Activated CD4-positive, CD25-positive, alpha-beta regulatory T cell treated with anti-CD3 and anti-CD28 coated beads, Interleukin-2, amount 50 U/mL, for 24 hours (primary cell): ENCODE measurements at places on chromosomes 2 and 18.

- no peak for ATAC-seq
Measured at GRCh38 chr2:61193670-61194561, 31.9 kb downstream of the C2orf74 start.

DNA sequence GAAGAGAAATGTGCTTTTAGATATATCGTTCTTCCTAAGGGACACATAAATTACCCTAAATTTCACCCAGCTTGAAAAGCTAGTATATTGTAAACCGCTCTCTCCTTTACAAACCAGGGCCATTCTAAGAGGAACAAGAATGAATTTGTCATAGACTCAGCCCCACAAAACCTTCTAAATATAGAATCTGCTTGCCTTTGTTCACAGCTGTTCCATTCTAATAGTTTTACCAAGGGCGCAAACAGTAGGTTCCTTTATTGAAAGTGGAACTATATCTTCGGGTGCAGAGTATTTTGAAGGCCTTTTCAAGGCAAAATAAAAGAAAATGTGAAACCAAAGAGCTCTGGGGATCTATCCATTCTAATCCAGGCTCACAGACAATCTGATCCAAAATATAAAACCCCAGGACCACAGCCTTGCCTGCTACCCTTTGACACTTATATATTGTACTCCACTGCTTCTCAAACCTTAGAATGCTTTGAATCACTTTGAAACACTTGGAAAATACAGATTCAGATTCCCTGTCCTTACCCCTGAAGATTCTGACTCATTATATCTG, 316.8 kb downstream of the PAX3 start:
- ATAC-seq, result no peak

DNA sequence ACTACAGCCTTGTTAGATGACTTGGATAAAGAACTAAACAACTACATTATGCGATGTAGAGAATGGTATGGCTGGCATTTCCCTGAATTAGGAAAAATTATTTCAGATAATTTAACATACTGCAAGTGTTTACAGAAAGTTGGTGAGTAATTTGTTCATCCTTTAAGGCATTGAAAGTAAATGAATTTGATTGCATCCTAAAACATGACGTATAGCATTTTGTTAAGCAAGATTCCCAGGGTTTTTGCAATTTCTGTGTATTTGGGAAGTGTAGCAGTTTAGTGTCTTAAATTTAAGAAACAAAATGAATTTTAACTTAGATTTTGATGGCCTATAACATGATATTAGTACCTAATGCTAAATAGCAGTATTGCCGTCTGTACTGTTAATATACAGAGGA, 24.8 kb downstream of the NOP58 start:
- ATAC-seq, result no peak

DNA sequence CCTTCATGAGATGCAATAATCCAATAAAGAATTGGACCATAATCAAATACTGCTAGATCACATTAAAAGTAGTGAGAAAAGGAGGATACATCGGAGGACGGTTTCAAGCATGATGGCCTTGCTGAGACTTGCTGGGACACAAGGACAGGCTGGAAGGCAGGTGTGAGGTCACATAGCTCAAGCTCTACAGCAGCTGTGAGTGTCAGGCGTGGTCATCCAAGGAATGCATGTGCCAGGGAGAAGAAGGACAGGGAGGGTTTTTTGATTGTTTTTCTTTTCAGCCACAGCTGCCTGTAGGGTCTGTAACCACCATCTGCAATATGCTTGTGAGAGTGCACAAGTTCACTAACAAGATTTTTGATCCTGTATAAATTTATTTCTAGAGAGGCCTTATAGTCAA, 57.6 kb downstream of the BMP10 start:
- no peak for ATAC-seq

GRCh38 chr18:52979892-52980291, 639.9 kb downstream of the DCC start:
- no peak for ATAC-seq

- no peak for ATAC-seq
Measured at GRCh38 chr2:37447446-37447845, 103.0 kb downstream of the QPCT start.

DNA sequence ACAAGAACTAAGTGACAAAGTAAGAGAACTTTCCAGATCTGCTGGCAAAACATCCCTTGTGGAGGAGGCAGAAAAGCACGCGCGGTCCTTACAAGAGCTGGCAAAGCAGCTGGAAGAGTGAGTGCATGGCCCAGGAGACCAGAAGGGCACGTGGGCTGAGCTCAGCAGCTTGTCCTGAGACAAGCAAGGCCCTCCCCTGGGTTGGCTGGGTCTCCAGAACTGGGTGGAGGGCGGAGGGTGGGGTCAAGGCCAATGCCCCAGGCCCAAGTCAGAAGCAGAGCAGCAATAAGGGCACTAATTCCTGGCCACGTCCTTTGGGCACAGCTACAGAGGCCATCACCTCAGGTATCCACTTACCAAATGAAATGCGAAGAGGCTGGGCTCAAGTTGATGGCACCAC, 110.6 kb upstream of the TTC39C start:
- no peak for ATAC-seq

GRCh38 chr2:143787674-143788073, 658.5 kb downstream of the ARHGAP15 start:
- ATAC-seq, result no peak

GRCh38 chr2:231568098-231568784, 24.4 kb upstream of the TEX44 start:
- ATAC-seq, result no peak

GRCh38 chr2:44635725-44636124, 274.0 kb downstream of the CAMKMT start:
- no peak for ATAC-seq

DNA sequence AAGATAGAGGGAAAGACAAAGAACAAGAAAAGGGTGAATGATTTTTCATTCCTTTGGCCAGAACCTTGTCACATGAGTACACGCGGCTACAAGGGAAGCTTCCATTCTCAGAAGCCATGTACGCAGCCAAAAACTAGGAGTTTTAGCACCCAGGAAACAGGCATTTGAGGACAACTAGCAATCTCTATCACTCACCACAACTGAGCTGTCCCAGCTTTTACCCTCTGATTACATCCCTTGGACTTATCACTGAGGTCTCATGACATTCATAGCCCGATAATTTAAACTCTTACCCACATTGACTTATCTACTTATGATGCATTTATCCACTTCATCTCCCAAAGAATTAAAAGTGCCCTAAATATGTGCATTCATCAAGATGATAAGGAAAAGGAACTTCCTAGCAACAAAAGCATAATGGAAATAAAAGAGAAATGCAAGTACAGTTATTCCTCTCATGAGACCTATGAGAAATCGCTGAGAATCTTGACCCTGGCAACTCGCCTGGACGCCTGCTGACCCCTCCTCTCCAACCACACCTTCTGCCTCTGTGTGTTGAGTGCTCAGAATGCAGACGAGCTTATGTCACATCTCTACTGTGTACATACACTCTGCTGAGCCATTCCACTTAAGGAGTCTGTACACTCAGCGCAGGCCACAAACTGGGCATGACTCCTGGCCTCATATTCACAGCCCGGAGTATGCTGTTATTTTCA, 28.7 kb upstream of the MFSD6 start:
- no peak for ATAC-seq

DNA sequence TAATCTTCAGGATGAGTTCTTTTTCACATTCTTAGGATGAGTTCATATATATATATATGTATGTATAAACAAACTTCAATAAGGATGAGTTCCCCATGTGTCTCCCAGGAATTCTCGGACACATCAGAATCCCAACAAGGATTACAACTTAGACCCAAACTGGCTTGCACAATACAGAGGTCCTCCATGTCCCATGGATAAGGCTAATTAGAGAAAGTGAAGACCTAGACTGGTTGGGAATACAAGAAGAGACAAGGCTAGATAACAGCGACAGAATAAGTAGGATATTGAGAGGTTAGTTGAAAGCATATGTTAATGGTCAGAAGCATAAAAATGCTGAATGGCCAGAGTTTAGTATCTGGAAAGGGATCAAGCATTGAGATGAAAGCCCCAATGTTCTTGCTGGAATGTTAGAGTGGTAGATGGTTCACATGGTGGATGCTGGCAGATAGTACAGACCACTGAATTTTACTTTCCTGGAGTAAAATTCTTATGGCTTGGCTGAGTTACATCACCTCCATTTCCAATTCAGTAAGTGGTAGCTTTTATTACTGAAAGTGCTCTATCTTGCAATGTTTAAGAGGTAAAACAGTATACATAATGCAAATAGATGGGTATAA, 154.9 kb upstream of the EPHA4 start:
- no peak for ATAC-seq

DNA sequence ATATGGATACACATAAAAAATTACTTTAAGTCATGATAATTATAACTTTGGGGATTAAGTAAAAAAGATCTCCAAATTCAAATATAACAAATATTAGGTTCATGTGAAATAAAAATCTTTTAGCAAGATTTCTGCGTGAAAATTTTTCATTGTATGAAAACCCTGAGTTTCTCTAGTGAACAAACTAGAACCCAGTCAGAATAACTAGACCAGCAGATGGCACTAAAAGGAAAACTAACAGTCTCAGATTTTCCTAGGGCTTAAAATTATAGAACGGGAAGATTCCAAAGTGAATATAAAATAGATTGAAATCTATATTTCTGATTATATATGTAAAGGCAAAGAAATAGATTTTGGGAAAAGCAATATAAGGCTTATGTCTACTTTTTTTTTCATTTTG, 43.3 kb downstream of the TMEM200C start:
- ATAC-seq, result no peak

GRCh38 chr2:172931256-172931894, 144.3 kb upstream of the MAP3K20 start:
- no peak for ATAC-seq

DNA sequence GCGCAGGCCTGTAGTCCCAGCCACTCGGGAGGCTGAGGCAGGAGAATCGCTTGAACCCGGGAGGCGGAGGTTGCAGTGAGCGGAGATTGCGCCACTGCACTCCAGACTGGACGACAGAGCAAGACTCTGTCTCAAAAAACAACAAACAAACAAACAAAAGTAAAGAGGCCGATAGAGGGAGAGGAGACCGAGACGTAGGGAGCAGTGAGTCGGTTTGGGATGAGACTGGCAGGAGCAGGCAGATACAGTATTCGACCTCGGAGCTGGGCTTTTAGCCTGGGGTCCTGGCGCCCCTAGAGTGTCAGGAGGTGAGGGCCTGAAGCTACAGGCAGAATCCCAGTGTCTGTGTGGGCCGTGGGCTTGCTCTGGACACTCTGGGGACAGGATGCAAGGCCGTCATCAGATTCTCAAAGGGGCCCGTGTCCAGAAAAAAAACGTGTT, 51.2 kb downstream of the SLC4A1AP start:
- no peak for ATAC-seq

- no peak for ATAC-seq
Measured at GRCh38 chr18:37546651-37547050, 18.9 kb downstream of the CELF4 start.

GRCh38 chr2:146370826-146371225, 1474.0 kb upstream of the ACVR2A start:
- no peak for ATAC-seq

- ATAC-seq, result peak; percentile 87
Measured at GRCh38 chr18:9913526-9914333, at the start of gene VAPA. TSS of gene VAPA (plus strand) at chr18:9914016. CDS start at chr18:9914257, 241 bp downstream.

DNA sequence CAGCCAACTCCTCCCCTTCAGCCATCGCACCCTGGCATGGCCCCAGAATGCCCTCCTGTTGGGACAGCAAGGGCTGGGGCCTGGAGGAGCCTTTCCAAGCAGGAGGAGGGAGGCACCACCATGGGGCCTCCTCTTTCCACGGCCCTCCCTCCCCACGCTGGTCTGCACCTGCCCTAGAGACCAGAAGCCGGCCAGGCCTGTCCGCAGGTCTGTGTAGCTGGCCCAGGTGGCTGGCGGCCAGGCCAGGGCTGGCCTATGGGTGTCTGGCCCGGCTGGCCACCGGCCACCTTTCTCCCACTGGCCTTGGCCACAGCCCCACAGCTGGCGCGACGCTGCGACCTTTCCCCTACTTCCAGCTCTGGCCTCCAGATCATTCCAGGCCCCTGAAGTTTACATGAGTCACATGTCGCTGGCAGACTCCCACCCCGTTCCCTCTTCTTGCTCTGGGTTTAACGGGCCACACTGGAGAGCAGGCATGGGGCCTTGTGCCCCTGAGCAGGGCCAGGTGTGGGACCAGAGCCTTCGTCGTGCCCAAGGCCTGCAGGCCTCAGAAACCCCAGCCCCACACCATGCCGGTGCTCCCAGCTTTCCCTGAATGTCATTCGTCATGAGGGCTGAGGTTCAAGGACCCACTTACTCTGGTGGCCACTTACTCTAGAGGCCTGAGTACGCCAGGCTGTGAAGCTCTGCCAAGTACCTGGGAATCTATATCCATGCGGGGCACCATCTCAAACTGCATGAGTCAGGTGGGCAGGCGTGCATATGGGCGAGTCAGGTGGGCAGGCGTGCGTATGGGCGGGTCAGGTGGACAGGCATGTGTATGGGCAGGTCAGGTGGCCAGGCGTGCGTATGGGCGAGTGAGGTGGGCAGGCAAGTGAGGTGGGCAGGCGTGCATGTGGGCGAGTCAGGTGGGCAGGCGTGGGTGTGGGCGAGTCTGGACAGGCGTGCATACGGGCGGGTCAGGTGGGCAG, 33.3 kb upstream of the KLF11 start:
- no peak for ATAC-seq

- no peak for ATAC-seq
Measured at GRCh38 chr2:179655627-179656026, 205.8 kb downstream of the ZNF385B start.
